ENCODE measurements at places on chromosomes 2 and 18.

DNA sequence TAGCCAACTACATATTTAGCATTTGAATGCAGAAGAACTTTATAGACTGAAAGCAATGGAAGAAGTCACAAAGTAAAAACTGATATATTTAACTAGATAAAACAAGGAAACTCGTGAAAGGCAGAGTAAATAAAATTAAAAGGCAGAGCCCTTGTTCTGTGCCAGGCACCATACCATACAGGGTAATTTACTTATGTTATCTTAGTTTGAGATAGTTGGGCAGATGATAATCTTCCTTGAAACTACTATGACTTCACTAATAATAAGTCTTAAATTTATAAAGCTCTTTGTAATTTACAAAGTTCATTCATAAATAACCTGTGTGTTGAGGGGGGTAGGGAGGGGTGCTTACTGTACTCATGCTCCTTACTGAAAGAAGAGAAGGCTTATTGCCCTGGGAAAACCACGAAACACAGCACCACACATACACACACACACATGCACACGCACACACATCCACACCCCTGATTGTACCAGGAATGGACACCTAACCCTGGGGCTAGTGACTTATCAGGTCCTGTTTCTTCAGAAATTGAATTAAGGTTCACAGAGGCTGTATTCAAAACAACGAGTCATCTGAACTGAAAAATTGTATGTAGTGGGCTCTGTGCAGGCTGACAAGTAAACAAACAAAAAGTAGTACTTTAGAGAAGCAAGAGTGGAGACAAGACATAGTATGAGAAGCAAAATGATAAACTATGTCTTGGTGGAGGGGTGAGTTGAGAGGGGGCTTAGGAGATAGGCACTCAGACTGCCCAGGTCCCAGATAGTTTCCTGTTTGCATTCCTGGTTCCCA, 38.1 kb downstream of the AGFG1 start:
- DNase-seq, result no peak

DNA sequence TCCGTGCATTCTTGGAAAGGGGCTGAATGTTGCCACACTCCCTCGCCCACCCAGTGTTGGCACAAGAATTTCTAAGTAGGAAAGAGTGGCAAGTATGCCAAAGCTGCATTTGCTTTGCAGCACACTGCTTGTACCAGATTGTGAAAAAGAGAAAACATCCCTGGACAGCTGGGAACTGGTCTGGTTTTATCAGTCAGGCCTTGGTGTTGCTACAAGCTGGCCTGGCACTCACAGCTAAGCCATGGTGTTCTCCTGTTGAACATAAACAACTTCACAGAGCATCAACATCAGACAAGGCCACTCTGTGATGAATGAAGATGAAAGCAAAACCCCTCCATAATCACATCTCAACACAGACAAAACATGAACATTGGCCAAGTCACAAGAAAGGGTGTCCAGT, 4.2 kb upstream of the TRABD2A start:
- no peak for DNase-seq

DNA sequence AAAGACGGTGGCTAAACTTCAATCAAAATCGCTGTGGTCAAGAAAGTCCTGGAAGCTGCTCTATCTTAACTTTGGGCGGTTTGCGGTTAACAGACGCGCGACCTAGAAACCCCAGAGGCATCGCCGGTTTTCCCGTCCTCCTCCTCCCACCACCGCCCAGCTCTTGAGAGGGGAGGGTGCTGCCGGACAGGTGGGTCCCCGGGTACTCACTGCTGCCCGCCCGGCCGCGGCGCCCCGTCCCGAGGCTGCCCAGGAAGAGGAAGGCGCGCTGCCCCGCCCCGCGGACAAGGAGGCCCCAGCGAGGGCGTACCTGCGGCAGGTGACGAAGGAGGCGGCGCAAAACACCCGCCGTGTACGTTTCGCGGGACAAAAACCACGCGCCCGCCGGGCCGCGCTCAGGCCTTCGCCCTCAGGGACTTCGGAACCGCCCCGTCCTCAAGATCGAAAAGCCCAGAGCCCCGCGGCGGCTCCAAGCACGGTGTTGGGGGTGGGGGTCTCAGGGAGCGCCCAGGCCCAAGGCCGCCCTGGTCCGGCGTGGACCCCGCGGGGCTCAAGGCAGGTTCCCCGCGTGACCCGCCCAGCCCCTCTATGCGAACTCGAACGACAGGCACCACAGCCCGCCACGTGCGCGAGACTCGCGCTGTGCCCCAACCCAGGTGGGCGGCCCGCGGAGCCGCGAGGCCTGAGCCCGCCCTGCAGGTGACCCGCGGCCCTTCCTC, at the start of gene SH3YL1:
SH3YL1 (minus strand) TSS at position 259 of the 719 bp plus-strand sequence; CDS start at position 211, 48 bp downstream.
- DNase-seq, result peak; percentile 40

DNA sequence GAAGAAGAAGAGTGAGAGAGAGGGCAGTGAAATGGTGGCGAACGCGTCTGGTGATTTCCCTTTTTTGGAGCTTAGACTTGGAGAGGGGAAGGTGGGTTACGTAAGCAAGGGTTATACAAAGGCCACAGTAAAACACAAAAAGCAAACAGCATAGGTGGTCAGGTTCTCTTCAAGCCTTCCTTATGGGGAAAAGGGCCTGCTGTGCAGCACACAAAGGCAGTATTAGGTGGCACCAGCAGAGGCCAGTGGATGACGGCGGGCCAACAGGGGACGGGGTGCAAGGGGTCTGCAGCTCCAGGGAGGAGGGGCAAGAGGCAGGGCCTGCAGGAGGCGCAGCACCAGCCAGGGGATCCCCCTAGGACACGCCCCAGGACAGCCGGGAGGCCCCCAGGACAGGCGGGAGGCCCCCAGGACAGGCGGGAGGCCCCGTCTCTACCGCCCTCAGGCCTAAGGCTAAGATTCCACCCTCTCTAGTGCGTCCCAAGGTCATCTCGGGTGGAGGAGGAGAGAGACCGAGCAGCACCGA, 32.6 kb upstream of the NPC1 start:
- DNase-seq, result no peak

DNA sequence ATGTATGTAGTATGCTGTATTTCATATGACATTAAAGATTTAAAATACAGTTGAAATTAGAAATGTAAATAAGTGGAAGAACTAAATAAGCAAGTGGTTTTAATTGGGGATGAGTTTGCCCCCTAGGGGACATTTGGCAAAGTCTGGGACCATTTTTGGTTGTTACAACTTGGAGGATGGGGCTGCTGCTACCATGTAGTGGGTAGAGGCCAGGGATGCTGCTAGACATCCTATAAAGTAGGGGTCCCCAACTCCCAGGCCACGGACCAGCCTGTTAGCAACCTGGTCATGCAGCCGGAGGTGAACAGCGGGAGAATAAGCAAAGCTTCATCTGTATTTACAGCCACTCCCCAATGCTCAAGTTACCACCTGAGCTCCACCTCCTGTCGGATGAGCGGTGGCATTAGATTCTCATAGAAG, 27.9 kb upstream of the ASNSD1 start:
- DNase-seq, result no peak

DNA sequence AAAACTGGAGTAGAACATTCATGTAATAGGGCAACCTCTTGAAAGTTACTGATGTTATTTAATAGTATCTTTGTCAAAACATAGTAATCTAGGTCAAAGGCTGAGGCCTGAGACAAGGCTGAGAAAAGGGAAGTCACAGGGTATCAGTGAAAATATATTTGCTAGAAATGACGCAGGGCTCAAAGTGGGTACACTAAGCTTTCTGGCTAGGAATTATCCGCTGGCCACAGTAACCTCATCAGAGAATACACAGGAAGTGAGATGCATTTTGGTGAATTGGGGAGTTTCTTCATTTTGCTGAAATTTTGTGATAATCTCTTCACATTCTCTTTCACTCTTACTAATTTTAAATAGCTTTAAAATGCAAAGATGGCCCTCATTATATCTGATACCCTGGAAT, 206.8 kb downstream of the OTX1 start:
- DNase-seq, result no peak

All from stimulated activated CD4-positive, alpha-beta T cell treated with anti-CD3 and anti-CD28 coated beads, Interleukin-15, amount 100 ng/mL, for 1 hour (primary cell).